T-cell (primary cell): ENCODE measurements at places on chromosomes 16 and 17.

- H3K4me3 ChIP-seq: no peak overlapping the region
- H3K36me3 ChIP-seq: no peaks in the 10 kb centered on the region
- peaks cover 4% of the 10 kb centered on the region for H3K4me1 ChIP-seq
- H3K27ac ChIP-seq: no peak overlapping the region
Observed at GRCh38 chr17:72031219-72031884, 89.5 kb upstream of the SOX9 start.

- no peak for DNase-seq
- peaks cover 13% of the 10 kb centered on the region for H3K27me3 ChIP-seq
- H3K36me3 ChIP-seq: no peaks in the 10 kb centered on the region
Observed at GRCh38 chr16:50821586-50821985, 79.7 kb downstream of the CYLD start.

DNA sequence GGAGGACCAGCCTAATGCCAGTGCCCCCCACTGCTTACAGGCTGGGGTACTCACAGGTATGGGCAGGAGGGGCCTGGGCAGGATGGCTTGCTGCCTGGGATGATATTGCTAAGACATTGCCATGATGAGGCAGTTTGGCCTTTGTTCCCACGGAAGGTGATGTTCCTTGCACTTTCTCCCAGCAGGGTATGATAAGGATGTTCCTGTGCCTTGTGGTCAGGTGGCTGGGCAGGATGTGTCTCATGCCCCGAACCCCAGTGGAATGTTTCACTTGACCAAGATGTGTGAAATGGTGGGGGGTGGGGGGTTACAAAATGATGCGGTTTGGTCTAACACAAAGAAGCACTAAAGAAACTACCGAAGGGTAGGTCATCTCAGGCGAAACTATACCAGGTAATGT lies 337.8 kb upstream of the ZFHX3 start:
- no peaks in the 10 kb centered on the region for H3K36me3 ChIP-seq
- no peak overlapping the region for H3K27ac ChIP-seq
- DNase-seq: no peak
- H3K27me3 ChIP-seq: no peaks in the 10 kb centered on the region
- no peak overlapping the region for H3K4me3 ChIP-seq

- no peaks in the 10 kb centered on the region for H3K27me3 ChIP-seq
- H3K4me3 ChIP-seq: no peak overlapping the region
- no peak overlapping the region for H3K27ac ChIP-seq
Observed at GRCh38 chr17:19454074-19454473, 43.0 kb downstream of the RNF112 start.

- no peak overlapping the region for H3K27ac ChIP-seq
- H3K4me1 ChIP-seq: no peaks in the 10 kb centered on the region
- no peaks in the 10 kb centered on the region for H3K27me3 ChIP-seq
- no peaks in the 10 kb centered on the region for H3K36me3 ChIP-seq
- DNase-seq: no peak
Observed at GRCh38 chr17:27367121-27367981, 73.4 kb downstream of the WSB1 start.

DNA sequence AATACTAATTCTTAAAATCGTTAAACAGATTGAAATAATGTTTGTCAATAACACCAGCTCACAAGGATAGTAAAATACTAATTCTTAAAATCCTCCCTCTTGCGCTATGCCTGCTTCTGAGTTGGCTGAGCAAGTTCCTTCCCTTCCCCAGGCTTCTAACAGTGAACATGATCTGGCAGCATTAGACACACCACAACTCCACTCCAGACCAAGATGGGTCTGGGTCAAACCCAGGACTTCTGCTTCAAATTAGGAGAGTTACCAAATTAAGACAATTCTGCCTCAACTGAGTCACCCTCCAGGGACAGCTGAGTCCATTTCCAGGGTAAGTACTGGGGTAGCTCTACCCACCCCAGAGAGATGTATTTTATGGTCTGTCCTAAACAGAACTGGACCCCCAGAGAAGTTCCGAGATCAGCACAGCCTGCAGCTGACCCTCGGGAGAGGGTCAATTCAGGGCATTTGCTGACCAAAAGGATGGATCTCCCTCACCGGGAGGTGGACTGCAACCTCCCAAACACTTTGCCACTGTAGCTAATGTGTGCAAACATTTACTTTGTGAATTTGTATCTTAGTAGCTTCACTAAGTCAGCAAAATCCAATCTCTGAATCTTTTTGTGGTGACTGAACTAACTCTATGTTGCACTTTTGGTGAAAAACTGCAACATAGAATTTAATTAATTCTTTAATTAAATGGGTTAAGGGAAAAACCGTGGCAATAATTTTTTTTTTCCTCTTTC lies 48.8 kb downstream of the ADCY9 start:
- DNase-seq: no peak
- H3K4me3 ChIP-seq: no peak overlapping the region
- H3K27me3 ChIP-seq: no peaks in the 10 kb centered on the region
- peaks cover 12% of the 10 kb centered on the region for H3K4me1 ChIP-seq
- no peaks in the 10 kb centered on the region for H3K36me3 ChIP-seq
- H3K27ac ChIP-seq: no peak overlapping the region

DNA sequence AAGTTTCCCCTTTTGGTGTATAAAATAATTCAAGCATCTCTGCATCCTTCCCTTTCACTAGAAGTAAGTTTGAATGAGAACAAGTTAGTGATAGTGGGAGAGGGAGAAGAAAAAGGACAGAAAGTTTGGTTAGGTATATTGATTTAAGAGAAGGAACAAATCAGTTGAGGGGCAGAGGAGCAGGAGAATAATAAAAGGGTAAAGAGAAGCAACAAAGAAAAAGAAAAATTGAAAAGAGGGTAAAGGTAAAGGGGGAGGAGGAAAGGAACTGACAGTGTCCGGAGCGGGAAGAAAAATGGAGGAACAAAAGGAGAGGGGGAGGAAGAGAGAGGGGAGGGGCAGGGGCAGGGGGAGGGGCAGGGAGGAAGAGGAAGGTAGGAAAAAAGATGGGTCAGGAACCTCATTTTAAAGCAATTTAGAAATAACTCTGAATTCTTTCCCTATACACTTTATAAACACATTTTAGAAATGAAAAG lies 6.3 kb upstream of the IGF2BP1 start:
- no peak for DNase-seq
- no peaks in the 10 kb centered on the region for H3K36me3 ChIP-seq
- H3K27me3 ChIP-seq: peaks cover 14% of the 10 kb centered on the region
- no peak overlapping the region for H3K27ac ChIP-seq
- H3K4me3 ChIP-seq: no peak overlapping the region

DNA sequence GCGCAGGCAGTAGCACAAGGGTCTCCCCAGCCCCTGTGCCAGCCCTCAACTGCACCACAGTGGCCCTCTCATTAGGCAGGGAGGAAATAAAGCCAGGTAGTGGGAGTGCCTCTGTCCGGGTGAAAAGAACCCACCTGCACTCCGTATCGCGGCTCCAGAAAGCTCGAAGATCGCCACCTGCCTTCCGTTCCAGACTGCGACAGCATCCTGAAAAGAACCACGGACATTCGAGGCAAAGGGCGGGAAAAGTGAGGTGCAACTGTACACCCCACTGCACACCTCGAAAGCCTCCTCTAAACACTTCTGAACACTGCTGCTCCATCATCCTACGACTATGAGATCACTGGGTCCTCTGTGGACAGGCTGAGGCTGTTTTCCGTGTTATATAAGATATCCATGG lies 28.7 kb downstream of the IFT140 start:
- no peak for DNase-seq
- no peak overlapping the region for H3K27ac ChIP-seq
- no peaks in the 10 kb centered on the region for H3K4me1 ChIP-seq
- no peaks in the 10 kb centered on the region for H3K36me3 ChIP-seq
- H3K4me3 ChIP-seq: no peak overlapping the region
- H3K27me3 ChIP-seq: no peaks in the 10 kb centered on the region

DNA sequence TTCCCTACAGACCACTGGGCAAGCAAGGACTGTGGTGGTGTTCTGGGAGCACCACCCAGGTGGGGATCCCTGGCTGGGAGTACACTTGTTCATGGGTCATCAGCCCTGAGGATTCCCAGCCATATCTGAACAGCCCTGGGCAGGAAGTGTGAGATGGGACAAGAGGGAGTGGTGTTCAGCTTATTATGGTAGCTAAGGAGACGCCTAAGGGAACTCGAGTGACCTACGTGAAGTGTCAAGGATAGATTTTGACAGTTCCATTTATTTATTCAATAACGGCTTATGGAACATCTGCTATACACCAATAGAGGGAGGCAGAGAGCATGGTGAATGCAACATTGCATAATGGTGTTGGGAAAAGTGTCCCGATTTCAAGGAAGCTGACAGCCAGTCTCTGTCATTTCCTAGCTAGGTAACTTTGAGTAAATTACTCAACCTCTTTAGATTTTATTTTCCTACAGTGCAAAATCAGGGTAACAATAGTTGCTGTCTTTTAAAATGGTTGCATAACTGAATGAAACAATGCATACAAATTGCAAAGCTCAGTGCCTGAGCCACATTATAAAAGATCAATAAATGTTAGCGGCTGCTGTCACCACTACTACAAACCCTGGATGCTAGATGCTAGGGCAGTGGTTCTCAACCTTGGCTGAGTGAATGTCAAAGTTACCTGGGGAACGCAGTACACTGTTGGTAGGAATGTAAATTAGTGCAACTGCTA lies 534.1 kb downstream of the GRIN2A start:
- no peaks in the 10 kb centered on the region for H3K4me1 ChIP-seq
- DNase-seq: no peak
- no peak overlapping the region for H3K27ac ChIP-seq
- H3K27me3 ChIP-seq: no peaks in the 10 kb centered on the region
- H3K4me3 ChIP-seq: no peak overlapping the region
- H3K36me3 ChIP-seq: no peaks in the 10 kb centered on the region

GRCh38 chr17:78329263-78330059 lies 30.4 kb downstream of the SOCS3 start:
- H3K27me3 ChIP-seq: no peaks in the 10 kb centered on the region
- H3K27ac ChIP-seq: no peak overlapping the region
- H3K36me3 ChIP-seq: no peaks in the 10 kb centered on the region

- H3K27me3 ChIP-seq: no peaks in the 10 kb centered on the region
- DNase-seq: no peak
- H3K36me3 ChIP-seq: no peaks in the 10 kb centered on the region
- H3K4me1 ChIP-seq: no peaks in the 10 kb centered on the region
Observed at GRCh38 chr17:48352630-48353029, 77.4 kb downstream of the SKAP1 start.

DNA sequence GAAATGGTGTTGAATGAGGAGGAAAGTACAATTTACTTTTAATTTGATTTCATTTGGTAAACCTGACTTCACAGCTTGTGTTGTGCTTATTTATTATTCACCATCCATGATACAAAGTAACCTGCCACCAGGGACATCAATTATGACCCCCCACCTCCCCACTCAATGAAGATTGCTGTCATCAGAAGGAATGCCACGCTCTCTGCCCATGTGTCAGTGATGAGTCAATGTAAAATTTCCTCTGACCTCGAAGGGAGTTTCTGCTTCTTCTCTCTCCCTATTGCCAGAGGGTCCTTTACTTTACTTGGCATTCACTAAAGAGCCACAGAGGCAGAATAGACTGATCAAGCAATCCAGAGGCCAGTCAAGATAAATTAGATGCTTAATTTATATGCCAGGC lies 759.7 kb downstream of the CDH11 start:
- H3K4me1 ChIP-seq: no peaks in the 10 kb centered on the region
- DNase-seq: no peak
- H3K27me3 ChIP-seq: no peaks in the 10 kb centered on the region
- no peaks in the 10 kb centered on the region for H3K36me3 ChIP-seq

DNA sequence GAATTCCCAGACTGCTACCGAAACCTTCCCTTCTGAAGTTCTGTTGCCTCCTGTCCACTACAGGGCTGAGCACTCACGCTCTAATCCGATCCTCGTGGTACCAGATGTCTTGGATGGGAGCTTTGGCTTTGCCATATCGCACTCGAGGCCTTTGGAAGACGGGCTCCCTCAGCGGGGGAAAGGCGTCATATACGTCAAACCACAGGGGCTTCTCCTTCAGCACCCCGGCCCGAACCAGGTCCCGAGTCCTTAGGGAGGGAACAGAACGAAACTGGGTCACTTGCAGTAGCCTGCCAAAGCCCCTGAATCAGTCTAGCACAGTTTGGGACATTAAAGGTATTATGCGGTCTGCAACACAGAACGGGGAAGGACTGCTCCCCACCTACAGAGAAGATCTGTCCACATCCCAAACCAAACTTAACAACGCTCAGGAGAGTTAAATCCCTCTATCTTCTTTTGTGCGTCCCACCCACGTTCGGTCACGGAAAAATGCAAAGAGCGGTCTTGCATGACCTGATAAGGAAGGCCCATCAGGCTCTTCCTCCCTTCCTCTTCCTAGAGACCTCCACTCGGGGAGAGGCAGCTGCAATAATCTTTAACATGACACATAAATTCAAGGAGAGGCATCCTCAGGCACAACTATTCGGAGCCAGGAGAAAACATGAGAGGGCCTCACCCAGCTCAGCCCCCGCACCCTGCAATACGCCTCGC lies 526 bp downstream of the MRPS23 start:
- peaks cover 15% of the 10 kb centered on the region for H3K4me1 ChIP-seq
- H3K4me3 ChIP-seq: peak overlapping the region; percentile 85
- peaks cover 10% of the 10 kb centered on the region for H3K36me3 ChIP-seq
- no peak for DNase-seq
- H3K27ac ChIP-seq: peak overlapping the region; percentile 55

DNA sequence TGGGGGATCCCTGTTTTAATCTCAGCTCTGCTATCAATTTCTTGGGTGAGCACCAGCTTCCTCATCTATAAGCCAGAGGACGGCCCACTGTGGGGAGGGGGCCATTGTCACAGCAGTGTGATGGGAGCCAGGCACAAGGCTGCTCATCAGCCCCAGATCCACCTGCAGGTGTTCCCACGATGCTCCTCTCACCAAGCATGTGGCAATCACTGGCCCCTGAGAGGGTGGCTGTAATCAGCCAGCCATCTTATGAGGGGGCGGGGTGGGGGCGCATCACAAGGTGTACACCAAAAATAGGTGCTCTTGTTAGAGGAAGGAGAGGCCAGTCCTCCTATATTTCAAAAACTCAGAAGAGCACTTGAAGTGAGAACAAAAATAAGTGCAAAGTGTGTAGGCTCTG lies 31.2 kb downstream of the HNF1B start:
- H3K4me1 ChIP-seq: no peaks in the 10 kb centered on the region
- DNase-seq: no peak
- H3K4me3 ChIP-seq: no peak overlapping the region
- no peaks in the 10 kb centered on the region for H3K36me3 ChIP-seq
